ENCODE measurements at places on chromosomes 16 and 17.
A peak's percentile ranks its signal among the peaks of the same experiment; 100 is the strongest.

DNA sequence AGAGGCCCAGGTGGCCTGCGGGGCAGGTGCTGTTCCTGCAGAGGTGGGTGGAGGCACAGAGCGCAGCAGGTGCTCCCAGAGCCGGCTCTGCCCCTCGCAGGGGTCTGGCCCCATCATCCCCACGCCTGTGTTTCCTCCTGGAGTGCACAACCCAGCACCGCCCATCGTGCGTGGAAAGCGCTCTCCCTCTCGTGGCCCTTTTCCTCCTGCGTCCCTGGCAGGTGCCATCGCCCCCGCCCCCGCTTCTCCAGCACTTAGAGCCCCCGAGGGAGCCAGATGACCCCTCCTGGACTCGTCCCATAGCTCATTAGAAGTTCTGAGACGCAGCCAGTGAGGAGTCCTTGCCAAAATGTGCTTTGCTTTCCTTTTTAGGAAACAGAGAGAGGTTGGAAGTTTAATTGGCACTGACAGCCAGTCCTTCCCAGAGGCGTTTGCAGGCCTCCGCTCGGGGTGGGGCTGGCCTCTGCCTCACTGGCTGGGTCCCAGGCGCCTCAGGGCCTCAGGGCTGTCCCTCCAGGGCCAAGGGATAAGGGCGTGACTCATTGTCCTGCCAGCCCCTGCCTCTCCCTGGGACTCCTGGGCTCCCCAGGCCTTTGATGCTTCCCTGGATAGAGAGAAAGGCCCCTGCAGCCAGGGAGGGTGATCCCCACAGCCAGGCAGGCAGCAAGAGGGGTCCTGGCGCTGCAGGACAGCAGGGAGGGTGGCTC is 32.2 kb upstream of the CHMP6 start:
- DNase-seq: peak; percentile 87

GRCh38 chr16:2598723-2599122 is 60.9 kb downstream of the PDPK1 start:
- no peak for DNase-seq

GRCh38 chr17:46000757-46001156 is 1.7 kb downstream of the STH start:
- DNase-seq: no peak

DNA sequence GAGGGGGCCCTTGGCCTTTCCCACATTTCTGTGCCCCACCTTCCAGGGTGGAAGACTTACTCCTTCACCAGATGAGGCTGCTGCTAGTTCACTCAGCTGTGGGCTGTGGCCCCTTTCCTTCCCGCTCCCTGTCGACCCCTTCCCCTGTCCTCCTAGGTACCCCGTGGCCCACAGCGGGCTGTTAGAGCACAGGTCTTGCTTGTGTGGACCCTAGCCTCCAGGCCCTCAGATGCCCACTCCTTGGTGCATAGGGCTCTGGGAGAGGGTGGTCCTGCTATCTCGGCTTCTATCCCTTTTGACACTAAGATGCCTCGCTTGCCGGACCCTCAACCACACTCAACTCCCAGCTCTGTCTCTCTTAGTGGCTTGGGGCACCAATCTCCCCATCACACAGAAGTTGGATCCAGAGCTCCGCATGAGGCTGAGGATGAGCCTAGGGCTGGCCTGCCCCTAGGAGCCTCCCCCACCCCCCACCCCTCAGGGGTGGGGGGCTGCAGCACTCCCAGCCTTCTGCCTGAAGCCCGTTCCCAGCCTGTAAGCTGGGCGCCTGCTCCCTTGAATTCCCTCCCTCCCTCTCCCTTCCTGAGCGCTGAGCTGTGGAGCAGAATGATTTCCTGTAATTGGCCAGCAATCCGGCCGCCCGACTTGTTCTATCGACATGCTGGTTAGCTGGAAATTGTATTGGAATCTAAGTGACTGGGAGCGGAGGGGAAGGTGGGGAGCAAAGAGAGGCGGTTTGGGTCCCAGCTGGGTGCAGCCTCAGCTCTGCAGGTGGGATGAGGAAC is 30.9 kb downstream of the DCAKD start:
- DNase-seq: peak; percentile 68

- no peak for DNase-seq
These were observed 248.2 kb upstream of the MAF start for GRCh38 chr16:79848719-79849118.

DNA sequence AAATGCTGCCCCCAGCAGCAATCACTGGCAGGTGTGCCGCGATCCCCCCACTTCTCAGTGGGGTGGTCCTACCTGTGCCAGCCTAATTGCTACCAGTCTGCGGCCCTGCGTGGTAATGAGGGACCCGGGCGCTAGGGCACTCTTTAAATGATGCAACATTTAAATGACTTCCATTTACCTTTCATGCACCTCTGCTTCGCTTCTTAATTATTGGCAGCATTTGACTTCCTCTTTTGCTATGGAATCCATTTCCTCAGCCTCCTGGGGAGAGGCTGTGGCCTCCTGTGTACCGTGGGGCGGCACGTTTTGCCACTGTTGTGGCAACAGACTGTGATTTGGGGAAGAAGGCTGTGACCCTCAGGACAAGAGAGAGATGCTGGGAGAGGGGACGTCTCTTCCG is 86.1 kb downstream of the RPA1 start:
- DNase-seq: no peak

DNA sequence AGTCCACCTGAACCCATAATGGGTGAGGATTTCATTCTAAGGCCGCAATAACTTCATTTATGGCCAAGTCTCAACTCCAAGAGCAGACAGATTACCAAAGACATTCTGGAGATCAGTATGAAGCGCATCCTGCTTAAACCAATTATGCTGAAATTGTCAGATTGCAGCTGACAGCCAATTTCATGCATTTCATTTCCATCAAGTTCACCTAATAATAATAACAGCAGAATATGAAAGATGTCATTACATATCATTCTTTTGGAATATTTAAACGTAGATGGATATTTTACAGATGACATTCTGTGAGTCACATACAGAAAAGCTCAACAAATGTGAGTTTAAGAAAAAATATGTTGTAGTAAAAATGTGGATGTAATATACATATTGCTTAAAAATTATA is 54.9 kb upstream of the NACA2 start:
- DNase-seq: no peak

DNA sequence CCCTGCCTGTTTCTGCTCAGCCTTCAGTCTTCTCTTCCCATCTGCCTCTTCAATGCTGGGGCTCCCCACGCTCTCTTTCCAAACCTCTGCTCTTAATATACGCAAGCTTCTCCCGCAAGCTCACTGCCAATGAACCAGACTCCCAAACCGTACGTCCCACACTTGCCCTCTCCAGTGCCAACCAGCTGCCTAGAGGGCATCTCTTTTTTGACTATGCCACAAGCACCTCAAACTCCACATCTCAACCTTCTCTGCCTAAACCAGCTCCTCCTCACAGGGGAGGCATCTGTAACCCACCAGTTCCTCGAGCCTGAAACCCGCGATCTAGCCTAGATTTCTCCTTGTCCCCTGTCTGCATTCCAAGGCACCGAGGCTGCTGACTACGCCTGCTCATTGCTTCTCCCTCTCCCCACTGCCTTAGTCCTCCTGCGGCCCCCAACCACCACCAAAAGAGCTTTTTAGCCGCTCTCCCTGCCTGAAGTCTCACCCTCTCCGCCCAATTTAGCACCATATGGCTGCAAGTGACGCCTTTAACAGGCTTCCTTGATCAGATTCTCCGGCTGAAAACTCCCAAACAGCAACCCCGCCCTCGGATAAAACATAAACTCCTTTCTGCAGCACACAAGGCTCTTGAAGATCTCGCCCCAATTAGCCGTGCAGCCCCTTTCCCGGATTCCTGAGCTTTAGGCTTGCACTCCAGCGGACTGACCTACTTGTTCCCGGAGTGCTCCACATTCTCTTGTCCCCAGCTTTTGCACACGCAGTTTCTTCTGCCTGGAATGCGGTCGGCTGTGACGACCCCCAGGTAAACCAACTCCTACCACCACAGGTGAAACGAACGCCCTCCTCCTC is 1.5 kb downstream of the GGA2 start:
- peak; percentile 33 for DNase-seq

- no peak for DNase-seq
These were observed 331.0 kb upstream of the PSMD7 start for GRCh38 chr16:73965591-73965990.

DNA sequence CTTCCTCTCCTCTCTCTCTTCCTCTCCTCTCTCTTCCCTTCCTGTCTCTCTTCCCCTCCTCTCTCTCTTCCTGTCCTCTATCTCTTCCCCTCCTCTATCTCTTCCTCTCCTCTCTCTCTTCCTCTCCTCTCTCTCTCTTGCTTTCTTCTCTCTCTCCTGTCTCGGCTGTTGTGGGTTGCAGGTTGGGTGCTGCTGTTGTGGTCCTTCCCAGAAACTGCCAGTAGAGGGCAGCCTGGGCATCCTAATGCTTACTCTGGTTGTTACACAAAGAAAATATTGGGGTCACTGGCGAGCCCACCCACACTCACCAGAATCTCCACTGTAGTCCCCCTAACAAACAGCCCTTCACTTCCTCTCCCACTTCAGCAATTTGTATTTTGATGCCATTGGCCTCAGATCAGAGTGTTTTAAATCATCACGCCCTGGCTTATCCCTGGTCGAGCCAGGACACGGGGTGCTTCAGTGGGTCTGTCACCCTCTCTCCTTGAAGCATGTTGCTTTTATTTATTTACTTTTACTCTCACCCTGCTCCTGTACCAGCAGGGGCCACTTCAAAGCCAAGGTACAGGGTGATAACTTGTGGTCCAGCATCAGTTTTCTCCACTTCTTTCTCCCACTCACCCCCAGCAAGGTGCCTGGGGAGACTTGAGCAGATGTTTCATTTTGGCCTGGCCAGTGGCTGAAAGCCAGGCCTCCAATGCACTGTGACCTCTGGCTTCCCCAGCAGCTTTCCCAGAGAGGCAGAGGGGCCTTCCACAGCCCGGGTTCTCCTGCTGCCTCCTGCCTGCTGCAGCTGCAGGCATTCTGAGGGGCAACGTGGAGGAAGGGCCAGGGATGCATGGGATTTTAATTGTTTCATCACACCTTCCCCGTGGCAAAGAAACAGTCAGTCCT is 4.7 kb upstream of the MMP15 start:
- peak; percentile 74 for DNase-seq

- no peak for DNase-seq
These were observed 53.5 kb downstream of the TNFRSF13B start for GRCh38 chr17:16918443-16918842.

- DNase-seq: no peak
These were observed 9.1 kb downstream of the ATP2A3 start for GRCh38 chr17:3954976-3955672.

- no peak for DNase-seq
These were observed 695.3 kb downstream of the WWOX start for GRCh38 chr16:78794581-78795250.

DNA sequence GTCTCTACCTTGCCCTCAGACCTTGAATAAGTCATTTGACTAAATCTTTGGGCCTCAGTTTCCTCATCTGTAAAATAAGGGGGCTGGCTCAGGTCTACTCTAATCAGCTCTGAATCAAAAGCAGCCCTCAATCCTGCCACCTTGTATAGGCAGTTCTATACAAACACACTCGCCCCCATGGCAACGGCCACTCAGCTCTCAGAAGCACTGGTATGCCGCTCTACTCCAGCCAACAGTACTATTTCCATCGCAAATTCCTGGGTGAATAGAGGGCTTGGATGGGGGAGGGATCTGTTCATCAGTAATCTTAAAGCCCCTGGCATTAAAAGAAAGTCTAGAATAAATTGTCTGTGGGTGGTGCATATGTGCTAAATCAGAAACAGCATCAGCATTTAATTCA is 21.2 kb upstream of the TAOK1 start:
- DNase-seq: no peak

DNA sequence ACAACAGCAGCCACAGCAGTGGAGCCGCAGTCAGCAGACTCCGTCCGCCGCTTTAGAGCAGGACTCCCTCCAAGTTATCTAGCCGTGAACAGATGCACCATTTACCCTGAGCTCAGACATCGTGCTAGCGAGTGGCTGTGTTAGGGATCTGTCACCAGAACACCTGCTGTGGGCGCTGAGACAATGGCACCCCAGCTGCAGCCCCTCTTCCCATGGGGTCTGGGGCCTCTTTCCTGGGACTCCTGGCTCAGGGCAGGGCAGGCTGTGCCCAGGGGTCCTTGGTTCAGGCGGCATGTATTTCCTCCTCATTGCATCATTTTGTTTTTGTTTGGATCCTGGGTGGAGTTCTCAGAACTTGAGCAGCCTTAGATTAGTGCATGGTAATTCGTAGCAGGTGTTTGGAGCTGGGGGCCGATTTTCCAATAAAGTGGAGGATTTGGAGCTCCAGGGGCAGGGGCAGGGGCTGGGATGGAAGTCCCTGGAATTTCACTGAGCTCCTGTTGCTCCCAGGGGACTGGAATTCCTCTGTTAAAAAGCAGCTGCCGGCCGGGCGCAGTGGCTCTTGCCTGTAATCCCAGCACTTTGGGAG is 23.4 kb downstream of the NMRAL1 start:
- DNase-seq: peak; percentile 67

DNA sequence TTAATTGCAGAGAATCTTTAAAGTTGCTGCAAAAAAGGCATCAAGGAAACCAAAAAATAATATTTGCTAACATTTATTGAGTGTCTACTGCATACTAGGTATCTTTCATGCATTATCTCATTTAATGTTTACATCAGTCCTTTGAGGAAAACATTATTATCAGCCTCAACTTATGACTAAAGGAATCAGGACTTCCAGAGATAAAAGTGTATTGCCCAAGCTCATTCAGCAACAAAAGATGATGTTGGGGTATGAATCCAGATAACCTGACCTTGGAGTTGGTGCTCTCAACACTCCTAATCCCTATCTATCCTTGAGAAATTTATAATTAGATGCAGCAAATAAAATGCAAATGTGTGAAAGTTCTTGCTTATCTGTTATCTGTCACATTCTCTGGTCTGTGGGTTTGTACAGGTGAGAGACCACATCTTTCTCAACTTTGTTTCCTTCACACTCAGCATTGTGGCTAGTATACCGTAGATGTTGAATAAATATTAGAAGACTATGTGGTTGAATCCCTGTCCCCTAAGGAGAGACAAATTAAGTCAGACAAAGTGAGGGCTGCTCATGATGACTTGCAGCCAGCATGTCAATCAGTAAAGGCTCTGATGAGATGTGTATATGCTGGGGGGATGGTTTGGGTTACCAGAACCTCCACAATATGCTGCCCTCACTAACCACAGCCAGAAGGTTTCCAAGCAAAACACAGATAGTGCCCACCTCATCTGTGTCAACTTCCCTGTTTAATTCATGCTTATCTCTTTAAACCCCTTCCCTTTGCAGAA is 82.6 kb downstream of the NOG start:
- no peak for DNase-seq

- no peak for DNase-seq
These were observed 868 bp downstream of the NATD1 start for GRCh38 chr17:21252289-21252795.

- DNase-seq: peak; percentile 79
These were observed 3.5 kb upstream of the RPL13 start for GRCh38 chr16:89556750-89557689.

DNA sequence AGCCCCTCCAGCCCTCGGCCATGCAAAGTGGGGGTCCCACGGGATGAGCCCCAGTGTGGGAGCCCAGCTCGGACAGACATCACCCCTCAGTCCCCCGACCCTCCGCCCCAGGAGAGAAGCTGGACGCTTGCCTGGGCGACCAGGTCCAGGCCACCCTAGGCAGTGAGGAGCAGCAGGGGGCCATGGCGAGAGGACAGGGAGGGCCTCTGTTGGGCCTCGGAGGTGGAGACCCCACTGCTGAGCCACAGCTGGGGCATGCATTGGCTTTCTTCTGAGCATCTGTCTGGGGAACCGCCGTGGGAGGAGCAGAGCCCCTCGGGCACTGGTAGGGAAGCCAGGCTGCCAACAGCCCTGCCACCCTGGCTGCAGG is 13.0 kb downstream of the ACTG1 start:
- DNase-seq: no peak

Data from right hindlimb (tissue), 1 donor.